ENCODE measurements at places on chromosomes 12 and 14.

DNA sequence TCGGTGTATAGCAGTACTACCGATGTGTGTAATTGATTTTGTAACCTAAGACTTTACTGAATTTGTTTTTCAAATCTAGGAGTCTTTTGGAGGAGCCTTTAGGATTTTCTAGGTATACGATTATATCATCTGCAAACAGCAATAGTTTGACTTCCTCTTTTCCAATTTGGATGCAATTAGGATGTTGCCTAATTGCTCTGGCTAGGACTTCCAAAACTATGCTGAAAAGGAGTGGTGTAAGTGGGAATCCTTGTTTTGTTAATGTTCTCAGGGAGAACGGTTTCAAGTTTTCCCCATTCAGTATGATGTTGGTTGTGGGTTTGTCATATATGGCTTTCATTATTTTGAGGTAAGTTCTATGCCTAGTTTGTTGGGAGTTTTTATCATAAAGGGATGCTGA, 171.6 kb upstream of the PDE3A start:
- no peak for DNase-seq

- DNase-seq = no peak
These were observed 36.3 kb upstream of the WDR89 start for GRCh38 chr14:63677891-63678379.

GRCh38 chr14:43410631-43411030, 1096.5 kb downstream of the FSCB start:
- no peak for DNase-seq

DNA sequence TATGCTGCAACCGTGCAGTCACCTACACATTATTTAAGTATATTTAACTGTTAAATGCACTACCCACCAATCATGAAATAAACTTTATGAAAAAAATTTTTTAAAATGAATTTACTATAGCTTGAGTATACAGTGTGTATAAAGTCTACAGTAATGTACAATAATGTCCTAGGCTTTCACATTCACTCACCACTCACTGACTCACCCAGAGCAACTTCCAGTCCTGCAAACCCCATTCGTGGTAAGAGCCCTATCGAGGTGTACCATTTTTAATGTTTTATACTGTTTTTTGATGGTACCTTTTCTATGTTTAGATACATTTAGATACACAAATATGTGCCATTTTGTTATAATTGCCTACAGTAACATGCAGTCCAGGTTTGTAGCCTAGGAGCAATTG, 48.1 kb downstream of the KLRG1 start:
- no peak for DNase-seq

- DNase-seq = peak; percentile 1
These were observed 94.4 kb downstream of the CRACR2A start for GRCh38 chr12:3658327-3659163.

DNA sequence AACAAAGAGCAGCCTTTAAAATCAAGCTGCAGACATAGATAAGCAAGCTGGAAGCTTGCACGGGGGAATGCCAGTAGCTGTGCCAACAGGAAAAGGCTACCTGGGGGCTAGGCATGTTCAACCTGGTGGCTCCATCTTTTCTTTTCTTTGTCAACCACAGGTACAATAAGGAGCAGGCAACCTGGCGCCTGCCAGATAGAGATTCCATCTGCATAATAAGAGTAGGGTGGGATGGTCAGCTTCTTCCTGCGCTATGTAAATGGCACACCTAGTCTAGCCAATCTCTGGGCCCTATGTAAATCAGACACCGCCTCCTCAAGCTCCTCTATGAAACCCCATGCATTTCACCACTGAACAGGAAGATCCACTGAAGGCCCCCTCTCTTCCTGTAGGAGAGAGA, 87.4 kb upstream of the PKP2 start:
- no peak for DNase-seq

DNA sequence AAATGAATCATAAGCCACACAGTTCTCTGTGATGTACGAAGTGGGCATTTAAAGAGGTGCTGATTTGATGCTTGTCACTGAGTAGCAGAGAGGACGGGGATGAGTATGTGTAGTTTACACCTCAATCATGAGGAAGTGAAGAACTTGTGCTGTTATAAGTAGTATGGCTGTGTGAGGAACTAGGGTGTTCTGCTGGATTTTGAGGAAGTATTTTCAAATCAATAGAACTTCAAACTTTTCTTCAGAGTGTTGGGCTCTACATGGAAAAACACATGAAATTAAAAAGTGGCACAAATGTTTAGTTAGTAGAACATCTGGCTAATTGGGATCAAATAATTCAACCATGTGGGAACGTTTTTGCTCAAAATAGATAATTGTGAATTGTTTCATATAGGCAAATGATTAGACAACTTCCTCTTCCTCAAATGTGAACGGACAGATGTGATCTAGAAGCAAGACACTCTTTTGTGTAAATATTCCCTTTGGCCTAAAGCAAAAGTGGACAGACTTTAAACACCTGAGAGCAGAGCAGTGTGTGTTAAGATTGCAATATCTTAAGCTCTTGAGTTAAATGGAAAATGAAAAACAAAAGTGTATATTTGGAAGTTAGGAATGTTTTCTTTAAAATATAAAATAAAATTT, 168.5 kb downstream of the NAV3 start:
- peak; percentile 77 for DNase-seq

DNA sequence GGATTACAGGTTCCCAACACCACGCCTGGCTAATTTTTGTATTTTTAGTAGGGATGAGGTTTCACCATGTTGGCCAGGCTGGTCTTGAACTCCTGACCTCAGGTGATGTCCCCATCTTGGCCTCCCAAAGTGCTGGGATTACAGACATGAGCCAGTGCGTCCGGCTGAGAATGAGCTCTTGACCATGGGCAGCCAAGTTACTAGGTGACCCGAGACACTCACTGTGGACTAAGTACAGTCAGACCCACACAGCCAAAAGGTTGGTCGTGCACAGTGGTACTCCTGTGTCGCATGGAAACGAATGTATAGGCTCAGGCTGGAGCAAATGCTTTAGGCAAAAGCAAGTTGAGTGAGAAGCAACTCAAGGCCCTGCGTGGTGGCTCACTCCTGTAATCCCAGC, 21.0 kb downstream of the DLK1 start:
- DNase-seq = no peak

DNA sequence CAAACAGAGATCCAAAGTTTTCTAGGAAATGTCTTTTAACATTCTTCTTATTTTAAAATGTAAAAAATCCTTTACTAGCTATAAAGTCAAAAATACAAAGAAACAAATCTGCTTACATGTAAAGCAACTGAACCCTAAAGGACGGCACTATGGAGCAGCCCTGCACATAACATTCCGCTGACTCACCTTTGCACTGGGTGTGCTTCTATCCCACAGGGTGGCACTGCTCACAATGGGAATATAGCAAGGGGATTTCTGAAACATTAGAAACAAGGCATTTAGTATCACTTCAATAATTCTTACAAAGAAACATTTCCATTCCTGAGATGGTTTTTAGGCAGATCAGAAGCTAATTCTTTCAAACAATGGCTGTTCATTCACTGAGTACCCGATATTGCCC, 94.3 kb downstream of the C12orf42 start:
- no peak for DNase-seq

DNA sequence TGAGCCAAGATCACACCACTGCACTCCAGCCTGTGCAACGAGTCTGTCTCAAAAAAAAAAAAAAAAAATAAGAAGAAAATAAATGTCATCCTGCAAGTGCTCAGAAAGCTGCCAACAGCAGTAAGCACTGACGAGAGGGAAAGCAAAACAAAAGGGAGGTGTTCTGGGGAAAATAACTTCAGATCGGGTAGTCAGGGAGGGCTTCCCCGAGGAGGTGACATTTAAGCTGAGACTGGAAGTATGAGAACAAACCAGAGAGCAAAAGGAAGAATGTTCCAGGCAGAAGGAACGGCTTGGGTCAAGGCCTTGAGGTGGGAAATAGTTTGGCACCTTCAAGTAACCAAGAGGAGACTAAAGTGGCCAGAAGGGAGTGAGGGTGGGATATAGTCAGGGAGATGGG, 4.7 kb upstream of the FAM222A start:
- no peak for DNase-seq

DNA sequence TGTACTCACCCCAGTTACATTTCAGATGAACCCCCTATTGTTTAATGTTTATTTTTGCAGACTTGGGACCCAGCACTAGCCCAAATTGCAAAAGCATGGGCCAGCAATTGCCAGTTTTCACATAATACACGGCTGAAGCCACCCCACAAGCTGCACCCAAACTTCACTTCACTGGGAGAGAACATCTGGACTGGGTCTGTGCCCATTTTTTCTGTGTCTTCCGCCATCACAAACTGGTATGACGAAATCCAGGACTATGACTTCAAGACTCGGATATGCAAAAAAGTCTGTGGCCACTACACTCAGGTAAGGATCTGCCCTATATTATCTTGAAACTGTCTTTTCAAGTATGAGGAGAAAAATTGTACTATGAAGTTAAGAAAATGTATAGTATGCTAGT, 1.2 kb downstream of the GLIPR1 start:
- no peak for DNase-seq

GRCh38 chr12:15214851-15215601, 6.2 kb downstream of the RERG start:
- no peak for DNase-seq

GRCh38 chr14:61197416-61197815, 83.7 kb downstream of the TMEM30B start:
- no peak for DNase-seq

DNA sequence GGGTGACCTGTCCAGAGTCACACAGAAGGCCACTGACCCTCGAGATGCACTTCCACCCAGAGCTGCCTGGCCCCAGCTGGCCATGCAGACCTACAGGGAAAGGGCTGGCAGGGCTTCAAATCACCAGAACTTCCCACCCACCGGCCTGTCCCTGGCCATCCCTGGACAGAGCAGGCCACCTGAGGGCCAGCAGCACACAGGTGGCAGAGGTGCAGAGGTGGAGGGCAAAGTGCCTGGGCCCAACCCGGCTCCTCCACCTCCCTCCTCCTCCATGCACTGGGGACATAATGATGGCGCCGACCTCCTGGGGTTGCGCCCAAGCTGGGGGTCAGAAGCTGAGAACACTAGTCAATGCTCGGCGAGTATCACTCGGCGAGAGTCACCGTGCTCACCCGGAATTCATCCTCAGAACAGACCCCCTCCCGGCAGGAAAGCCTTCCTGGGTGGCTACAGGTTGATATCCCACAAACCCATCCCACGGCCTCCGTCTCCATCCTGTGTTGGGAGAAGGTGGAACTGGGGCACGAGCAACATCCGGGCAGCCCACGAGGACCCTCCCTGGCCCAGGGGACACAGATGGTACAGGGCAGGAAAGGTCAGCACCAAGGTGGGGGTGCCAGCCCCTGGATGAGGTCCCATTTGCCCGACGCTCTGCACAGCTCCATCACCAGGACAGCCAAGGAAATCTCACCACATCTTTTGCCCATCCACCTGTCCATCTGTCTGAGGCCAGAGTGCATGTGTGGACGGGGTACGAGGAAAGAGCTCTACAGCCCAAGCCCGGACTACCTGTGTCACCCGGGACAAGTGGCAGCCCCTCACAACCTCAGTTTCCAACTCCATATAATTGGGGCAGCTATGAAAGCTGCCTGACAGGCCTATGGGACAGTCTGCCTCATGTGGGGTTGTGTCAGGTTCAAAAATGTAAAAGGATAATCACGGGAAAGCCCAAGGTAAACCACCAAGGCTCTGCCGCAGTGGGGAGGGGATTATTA, 10.8 kb downstream of the BEGAIN start:
- DNase-seq = no peak

GRCh38 chr14:90827919-90828610, 11.8 kb upstream of the TTC7B start:
- DNase-seq = peak; percentile 91

- no peak for DNase-seq
These were observed 3.2 kb upstream of the MED13L start for GRCh38 chr12:116280595-116281290.

GRCh38 chr14:104081261-104081835, 4.2 kb upstream of the ASPG start:
- no peak for DNase-seq

DNA sequence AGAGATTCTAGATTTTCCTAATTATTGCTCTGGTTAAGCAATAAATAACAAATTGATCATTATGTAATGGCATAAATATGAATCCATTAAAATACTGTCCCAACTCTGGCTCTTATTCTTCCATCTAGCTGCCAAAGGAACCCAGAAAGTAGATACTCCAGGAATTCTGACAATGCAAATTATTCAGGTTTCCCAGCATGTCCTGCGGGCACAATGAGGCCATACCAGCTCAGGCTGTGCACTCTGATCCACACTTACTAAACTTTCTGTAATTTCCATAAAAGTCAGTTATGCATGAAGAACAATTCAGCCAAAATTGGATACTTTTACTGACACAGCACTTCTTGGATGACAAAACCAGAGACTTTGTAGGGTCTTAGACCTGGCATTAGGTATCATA, 576.3 kb downstream of the KCNH5 start:
- no peak for DNase-seq

DNA sequence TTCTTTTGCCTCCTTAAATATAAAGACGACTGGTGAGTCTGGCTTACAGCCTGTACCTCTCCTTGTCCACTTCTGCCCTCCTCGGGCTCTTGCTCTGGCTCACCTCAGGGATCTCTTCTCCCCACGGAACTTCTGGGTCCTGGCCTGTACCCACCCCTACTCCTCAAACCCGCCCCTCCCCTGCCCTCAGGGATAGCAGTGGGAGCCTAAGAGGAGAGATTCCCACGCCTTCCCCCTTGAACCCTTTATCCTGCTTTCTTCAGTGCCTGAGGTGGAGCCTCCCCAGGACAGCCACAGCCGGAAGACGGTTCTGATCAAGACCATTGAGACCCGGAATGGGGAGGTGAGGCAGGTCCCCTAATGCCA, 2.7 kb downstream of the PRPH start:
- DNase-seq = no peak

DNA sequence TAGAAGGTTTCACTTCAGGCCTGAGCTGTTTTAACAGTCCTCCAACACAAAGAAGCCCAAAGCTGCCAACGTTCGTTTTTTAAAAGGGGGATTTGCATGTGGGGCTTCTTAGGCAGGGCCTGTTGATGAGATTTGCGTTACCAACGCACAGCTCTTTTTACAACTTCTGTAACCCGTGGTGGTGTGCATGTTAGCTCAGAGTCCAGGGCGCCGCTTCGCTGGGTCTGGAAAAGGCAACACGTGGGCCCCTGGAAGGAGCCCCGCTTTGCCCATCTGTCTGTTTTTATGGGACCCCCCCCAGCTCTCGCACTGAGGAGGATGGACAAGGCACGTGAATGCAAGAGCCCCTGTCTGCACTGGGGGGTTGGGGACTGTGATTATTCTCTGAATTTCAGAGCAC, 84.0 kb downstream of the ESR2 start:
- DNase-seq = no peak

DNA sequence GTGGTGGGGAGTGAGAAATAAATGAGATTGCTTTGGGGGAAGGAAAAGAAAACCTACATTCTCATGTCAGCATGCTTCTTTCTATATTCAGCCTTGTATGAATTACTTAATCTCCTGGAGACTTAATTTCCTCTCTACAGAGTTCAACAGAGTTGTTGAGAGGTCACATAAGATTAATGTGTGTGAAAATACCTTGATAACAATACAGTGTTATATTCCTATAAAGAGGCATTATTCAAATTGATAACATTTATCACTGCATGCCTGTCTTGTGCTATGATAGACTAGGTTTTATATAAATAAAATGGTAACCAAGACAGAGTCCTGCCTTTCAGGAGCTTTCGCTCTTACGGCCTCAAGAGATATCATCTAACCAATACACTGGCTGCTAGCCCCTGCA, 9.6 kb downstream of the FLRT2 start:
- DNase-seq = no peak

All from Kasumi-1 (cell line).